ENCODE measurements at places on chromosomes 1 and 21.

GRCh38 chr1:156755527-156755950 is 4.1 kb upstream of the HDGF start:
- DNase-seq: no peak

GRCh38 chr21:33374450-33375096 is 28.6 kb upstream of the IFNGR2 start:
- DNase-seq: no peak

GRCh38 chr21:41006636-41007035 is 159.7 kb upstream of the DSCAM start:
- no peak for DNase-seq

DNA sequence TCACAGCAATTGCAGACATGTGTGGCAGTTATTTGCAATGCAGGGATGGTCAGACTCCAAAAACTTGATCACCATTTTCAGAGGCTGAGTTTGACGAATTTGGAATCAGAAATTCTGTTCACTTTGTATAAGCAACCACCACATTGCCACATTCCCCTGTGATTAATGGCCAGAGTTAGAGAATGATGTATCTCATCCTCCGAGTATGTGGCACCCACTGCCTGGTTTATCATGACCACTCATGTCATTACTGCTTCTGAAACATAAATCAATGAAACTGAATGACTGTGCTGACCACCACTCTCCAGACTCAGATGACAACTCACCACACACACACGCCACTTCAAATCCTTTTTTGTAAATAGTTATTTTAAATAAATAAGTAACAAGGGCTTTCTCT is 66.6 kb upstream of the CACHD1 start:
- DNase-seq: no peak

DNA sequence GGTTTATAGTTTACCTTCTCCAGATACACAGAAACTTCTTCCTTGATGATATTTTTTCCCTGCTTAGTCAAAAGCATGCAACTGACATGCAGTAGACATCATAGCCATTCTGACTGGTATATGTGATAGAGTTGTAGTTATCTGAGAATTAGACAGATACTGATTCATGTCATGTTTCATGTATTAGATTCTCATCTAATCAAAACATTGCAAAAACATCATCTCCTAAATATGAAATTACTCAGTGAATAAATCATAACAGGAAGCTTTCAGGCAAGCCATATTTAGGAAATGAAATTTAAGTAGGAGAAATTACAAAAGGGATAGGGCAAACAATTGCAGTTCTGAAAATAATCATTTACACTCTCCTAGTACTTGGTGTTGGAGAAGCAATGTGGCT is 38.4 kb upstream of the ASB17 start:
- no peak for DNase-seq

GRCh38 chr21:42406201-42406621 is 2.5 kb downstream of the UBASH3A start:
- DNase-seq: peak; percentile 57

DNA sequence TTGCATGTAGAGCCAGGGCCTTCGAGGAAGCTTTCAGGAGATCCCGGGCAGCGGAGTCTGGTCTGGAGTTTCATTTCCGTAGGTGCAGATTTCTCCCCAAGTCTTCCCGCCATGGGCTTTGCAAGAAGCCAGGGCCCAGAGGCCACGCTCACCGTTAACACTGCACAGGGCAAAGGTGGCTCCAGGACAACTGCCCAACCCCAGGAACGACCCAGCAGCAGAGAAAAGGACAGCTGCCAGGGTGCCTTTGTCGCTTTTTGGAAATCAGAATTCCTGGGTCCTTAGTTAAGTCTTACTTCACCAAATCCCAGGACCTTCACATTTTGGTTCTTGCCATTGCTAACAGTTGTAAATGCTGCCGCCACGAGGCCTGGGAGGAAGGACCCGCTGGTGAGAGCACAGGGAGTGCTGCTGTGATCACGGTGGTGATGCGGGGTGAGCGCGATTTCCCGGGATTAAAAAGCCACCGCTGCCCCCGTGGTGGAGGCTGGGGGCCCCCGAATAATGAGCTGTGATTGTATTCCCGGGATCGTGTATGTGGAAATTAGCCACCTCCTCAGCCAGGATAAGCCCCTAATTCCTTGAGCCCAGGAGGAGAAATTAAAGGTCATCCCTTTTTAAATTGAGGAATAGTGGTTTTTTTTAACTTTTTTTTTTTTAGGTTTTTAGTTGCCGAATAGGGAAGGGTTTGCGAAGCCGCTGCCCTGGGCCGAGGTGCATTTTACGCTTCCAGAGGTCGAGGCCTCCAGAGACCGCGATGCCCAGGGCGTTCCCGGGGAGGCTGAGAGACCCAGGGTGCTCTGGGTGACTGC is 8.2 kb downstream of the SIM2 start:
- no peak for DNase-seq

- DNase-seq: peak; percentile 23
Observed at GRCh38 chr1:7549277-7550161, 221.6 kb upstream of the VAMP3 start.

DNA sequence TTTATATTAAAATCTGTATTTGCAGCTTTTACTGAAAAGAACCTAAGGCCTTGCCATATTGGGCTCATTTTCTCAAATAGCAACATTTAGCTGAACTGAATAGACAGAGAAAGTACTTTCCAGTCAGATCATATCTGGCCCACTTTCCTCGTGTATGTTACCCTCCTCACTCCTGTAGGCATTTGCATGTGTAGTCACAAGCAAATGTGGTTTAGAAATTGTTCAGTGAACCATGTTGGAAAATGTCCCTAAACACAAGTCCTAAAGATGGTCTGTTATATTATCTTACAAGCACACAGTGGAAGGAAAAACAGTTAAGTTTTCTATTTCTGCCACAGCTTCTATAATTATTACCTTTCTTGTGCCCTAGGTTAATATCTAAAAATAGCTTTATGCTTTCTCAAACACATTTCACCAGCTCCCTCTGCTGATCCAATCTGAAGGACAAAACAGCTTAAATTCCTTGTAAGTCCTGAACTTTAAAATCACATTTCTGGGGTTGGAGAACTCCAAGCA is 606 bp upstream of the FMO4 start:
- no peak for DNase-seq

- DNase-seq: no peak
Observed at GRCh38 chr1:8689431-8690252, 127.8 kb downstream of the RERE start.

DNA sequence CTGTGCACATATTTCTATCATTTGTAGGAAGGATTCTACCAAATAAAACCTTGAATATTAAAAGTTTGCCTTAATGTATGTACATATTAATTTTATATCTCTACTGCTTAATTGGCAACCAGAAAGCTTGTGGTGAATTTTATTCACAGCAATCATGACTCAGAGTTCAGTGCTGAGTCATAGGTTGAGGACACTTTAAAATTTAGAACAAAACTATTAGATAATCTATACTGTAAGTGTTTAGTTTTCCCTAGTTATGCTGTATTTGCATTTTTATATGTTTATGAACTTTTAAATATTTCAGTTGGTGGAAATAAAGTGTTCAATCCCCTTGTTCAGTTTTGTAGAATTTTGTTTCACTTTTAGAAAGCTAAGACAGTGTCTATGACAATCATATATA is 841.5 kb downstream of the KCNT2 start:
- no peak for DNase-seq

DNA sequence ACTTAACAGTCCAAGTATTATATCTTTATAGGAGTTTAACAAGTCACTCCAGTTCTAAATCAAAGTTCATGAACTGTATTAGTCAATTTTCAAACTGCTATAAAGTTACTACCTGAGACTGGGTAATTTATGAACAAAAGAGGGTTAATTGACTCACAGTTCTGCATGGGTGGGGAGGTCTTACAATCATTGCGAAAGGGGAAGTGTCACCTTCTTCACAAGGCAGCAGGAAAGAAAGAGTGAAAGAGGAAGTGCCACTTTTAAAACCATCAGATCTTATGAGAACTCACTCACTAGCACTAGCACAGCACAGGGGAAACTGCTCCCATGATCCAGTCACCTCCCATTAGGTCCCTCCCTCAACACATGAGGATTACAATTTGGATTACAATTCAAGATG is 70.0 kb downstream of the CLCA4 start:
- no peak for DNase-seq

GRCh38 chr1:200039849-200040474 is 12.5 kb downstream of the NR5A2 start:
- no peak for DNase-seq

- DNase-seq: no peak
Observed at GRCh38 chr1:248824301-248824700, 1.4 kb downstream of the SH3BP5L start.

DNA sequence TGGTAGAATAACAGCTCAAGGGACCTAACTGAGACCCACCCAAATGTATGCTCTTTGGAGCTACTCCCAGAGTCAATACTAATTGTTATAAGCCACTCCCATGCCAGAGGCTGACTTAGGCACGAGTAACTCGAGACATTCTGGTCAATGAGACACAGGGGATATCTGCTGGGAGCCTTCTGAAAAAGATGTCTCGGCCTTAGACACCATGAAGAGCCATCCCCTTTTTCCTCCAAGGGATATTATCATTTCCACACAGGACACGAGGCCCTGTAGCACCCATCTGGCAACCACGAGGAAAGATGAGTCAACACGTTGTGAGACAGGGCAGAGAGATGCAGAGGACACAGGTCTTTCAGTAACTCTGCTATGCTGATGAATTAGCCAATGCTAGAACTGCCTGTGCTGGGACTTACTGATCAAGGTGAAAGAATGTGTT is 30.7 kb downstream of the ITPKB start:
- DNase-seq: no peak

All from stimulated activated CD8-positive, alpha-beta memory T cell treated with anti-CD3 and anti-CD28 coated beads, Interleukin-7, amount 100 ng/mL, for 48 hours (primary cell).